ENCODE measurements at places on chromosomes 16 and 17.

DNA sequence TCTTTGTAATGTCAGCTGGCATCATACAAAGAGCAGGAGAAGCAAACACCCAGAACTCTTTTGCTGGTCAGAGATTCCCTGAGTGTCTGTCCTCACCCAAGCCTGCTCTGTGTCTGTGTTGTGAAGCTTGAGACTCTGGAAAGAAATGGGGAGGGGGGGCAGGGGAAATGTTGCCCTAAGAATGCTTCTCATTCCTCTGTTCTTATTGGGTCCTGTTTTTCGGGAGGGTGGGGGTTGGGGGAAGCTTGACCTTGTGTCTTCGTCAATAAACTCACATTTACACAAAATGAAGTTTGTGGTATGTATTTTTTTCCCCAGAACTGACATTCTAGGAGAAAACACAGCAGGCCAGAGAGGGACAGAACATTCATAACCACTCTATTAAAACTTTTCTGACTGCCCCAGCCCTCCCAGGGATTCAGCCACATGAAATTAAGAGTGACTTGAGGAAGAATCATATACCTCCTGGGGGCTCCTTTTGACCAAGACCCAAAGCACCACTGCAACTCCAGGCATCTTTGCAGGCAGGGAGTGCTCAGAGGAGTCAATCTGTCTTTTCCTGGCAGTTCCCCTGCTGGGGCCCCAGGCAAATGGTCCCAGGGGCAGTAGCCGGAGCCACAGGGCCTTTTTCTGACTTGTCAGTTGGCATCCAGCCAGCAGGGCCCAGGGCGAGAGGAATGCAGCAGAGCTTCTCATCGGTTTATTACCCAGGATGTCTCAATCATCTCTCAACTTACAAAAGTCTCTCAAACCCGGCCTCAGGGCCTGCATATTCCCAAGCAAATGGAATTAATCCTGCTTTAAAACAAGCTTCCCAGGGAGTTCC is 5.1 kb upstream of the RASL10B start:
- peak; percentile 23 for DNase-seq

GRCh38 chr17:9833922-9834321 is 8.2 kb downstream of the GLP2R start:
- no peak for DNase-seq

- DNase-seq = no peak
Observed at GRCh38 chr17:60901242-60901641, 223.6 kb downstream of the BCAS3 start.

GRCh38 chr16:63980763-63981162 is 1141.1 kb downstream of the CDH11 start:
- DNase-seq = no peak

DNA sequence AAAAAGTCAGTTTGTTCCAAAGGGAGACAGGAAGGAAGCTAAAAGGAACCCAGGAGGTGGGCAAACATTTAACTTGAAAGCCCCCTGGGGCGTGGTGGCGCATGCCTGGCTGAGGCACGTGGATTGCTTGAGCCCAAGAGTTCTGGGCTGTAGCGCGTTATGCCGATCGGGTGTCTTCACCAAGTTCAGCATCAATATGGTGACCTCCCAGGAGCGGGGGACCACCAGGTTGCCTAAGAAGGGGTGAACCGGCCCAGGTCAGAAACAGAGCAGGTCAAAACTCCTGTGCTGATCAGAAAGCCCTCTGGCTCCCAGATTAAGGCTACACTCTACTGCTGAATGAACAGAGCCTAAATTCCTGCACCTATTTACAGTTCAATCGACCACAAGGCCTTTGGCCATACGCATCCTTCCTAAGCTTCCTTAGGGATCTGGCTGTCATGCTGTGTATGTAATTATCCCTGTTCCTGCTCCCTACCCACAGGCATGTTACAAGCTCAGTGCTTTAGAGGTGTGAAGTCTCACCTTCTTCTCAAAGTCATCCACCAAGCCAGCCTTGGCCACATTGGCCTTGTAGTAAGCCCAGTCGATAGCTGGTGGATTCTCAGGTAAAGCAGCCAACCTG is 5.0 kb downstream of the ATP5PD start:
- DNase-seq = no peak

- DNase-seq = no peak
Observed at GRCh38 chr17:49439673-49440571, 25.2 kb upstream of the PHB1 start.

- no peak for DNase-seq
Observed at GRCh38 chr17:58813712-58814111, 58.1 kb downstream of the PPM1E start.

GRCh38 chr16:30628628-30629540 is 18.7 kb upstream of the ZNF689 start:
- peak; percentile 92 for DNase-seq

- DNase-seq = peak; percentile 40
Observed at GRCh38 chr17:82449883-82450356, 632 bp downstream of the CYBC1 start.

DNA sequence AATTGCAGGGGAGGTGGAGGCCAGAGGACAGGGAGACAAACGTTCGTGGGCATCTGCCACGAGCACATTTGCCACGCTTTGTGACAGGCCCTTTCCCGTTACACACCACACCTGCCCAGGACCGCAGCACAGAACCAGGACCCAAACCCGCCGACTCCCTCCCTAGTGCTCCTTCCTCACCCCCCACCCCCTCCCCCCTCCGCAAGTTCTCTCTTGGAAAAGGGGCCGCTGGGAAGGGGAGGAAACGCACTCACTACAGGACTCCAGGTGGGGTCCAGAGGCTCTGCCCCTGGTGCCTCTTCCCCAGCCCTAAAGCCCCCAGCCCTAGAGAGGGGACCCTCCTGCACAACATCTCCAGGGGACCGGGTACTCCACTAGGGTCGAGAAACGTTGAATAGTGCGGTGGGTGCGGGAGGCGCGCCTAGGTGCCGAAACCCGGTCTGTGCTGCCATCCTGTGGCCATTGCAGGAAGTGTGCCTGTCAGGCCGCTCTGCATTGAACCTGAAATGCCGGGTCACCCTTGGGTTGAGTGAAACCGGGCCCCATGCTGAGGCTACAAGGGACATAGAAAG is 21.9 kb upstream of the EIF1 start:
- DNase-seq = peak; percentile 93

DNA sequence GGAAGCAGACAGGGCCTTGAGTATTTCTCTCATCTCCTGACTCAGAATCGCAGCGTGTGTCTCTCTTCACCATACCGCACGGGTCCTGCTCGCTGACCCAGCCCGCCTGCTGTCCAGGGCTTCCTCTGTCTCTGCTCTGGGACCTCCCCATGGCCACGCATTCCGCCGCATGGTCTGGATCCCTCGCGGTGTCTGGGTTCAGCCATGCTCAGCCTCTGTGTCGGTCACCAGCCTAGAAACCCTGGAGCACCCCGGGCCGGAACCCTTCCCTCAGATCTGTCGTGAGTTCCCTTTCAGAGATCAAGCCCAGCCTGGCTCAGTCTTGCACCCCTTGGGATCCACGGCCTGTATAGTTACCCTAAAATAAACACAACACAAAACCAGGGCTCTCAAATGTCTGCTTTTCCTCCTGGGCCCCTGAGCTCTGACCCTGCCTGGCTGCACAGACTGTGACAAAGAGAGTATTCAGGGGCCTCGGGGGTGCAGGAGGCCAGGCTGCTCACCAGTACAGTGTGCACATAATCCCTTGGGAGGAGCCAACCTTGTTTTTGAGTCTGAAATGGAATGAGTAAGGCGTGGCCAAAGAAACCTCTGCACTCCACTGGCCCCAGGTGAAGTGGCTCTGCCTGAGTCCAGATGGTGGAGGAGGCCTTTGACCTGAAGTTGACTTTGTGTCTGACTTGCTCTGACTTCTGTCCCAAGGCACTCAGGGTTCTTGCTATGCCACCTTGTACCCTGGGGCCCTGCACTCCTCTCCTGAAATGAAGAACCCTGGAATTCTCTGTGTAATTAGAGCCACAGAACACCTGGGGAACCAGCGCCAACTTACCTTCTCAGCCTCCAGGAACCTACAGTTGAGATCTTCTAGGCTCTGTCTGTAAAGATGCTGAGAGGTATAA is 5.8 kb upstream of the SPIRE2 start:
- no peak for DNase-seq

DNA sequence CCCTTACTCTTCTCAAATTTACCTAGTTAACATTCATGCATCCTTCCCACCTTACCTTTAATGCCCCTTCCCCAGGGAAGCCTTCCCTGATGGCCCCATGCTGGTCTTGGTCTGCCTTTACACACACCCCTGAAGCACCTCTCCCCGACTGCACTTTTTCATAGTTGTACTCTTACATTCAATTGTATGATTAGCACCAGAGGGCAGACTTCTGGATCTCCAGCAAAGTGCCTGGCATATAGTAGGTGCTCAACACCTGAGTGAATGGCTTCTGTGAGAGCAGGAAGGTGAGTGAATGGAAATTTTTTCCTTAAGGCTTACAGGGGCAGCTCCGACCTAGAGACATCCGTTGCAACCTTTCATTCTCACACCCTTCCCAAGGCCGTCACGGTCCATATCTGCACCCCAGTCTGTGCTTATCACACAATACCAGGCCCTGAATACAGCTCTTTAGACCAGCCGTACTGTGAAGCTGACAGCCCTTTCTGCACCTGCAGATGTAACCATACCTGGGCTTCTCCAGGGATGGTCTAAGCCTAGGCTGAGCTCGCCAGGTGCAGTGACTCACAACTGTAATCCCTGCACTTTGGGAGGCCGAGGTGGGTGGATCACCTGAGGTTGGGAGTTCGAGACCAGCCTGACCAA is 4.4 kb downstream of the PGAP3 start:
- peak; percentile 81 for DNase-seq

DNA sequence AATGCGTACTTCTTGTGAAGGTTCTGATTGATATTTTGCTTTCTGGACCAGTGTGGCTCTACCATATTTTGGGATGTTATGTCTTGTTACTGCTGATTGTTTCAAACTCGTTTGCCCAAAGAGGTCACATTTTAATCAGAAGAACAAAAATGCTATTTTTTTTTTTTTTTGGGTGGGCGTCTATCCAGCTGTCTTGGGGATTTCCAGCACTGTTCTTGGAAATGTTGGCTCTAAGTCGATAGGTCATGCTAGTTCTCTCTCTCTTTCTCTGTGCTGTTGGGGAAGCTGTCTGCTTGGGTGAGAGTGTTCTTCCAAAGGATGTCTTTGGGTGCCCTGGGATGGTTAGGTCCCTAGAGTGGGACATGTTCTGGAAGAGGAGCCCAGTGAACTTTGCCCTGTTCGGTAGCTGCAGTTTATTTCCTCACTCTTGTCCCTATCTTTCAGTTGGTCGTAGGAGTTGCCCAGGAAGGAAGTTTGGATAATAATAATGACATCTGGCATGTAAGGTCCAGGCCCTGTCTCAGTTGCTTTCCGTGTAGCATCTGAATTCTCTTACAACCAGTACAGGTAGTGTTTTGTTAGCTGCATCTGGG is 2.9 kb downstream of the IRF8 start:
- no peak for DNase-seq

DNA sequence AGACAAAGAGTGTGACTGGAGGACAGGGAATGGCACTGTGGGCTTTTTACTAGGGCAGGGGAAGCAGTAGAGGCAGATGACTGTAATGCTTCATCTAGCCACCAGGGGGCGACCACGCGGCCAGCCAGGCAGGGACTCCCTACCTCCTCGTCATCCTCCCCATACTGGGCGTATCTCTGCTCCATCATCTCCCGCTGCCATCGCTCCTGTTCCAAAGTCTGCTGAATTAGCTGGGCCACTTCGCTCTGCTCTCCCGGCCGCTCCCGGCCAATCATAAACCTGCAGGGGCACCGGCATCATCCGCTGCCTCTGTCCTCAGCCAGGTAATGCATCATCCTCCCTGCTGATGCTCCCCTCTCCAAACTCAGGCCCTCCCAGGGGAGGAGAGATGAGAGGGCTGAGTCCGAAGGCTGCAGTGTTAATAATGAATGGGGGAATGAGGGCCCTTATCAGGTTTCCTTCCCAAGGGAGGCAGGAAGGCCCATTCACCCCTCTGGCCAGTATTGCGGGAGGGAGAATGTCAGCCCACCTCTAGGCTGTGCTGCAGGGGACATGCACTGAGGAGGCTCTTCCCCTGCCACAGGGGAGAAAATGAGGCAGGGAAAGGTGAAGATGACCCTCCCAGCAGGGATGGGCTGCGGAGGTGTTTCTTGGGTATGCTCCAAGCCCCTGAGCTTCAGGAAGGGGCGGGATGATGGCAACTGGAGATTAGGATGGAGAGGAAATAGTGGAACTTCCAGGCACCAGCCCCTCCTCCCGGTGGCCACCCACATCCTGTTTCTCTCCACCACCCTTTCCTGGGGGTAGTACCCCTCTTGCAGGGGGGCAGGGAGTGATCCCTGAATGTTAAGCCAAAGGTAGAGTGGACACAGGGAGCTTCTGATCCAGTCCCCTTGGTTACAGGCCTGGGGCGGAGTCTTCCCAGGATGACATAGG is 10.3 kb upstream of the SAMD14 start:
- DNase-seq = peak; percentile 90

GRCh38 chr17:61366076-61366714 is 33.4 kb upstream of the TBX2 start:
- DNase-seq = no peak

DNA sequence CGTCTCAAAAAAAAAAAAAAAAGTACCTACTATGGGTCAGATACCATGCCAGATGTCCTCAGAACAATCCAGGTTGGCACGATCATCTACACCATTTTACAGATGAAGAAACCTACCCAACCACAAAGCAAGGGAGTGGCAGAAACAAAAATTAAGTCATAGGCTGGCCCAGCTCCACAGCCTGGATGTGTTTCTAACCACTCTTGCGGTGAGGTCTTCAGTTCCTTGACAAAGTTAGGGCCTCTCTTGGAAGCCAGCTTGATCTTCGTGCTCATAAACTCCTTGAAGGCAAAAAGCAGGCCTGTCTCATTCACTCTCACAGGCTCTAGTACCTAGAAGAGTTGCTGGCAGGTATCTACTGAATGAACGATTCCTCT is 6.2 kb downstream of the GGA2 start:
- DNase-seq = peak; percentile 51

DNA sequence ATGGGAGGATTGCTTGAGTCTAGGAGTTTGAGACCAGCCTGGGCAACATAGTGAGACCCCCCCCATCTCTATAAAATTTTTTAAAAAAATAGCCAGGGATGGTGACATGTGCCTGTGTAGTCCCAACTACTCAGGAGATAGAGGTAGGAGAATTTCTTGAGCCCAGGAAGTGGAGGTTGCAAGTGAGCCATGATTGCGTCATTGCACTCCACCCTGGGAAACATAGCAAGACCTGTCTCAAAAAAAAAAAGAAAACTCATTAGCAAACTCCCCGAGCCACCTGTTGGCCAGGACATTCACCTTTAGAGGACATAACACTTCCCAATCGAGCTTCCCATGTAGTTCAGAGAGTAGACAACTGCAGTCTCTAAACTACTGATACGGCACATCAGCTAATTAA is 274.2 kb downstream of the ABCC12 start:
- no peak for DNase-seq

DNA sequence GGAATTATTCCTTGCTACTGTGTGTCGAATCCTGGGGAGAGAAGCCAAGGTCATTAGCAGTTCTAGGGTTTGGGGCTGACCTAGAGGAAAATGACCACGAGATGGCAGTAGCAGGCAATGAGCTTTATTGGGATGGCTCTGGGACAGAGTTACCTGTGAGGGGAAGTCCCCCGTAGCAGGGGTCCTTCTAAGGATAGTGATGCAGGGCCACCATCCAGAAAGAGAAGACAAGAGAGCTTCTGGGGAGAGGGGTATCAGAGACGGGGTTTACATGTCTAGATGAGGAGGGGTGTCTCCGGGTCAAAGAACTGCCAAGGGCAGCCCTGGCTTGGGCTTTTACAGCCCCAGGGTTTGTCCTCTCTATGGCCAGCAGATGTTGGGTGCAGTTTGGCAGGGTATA is 6.4 kb upstream of the GGT6 start:
- peak; percentile 75 for DNase-seq
